Activated T-helper 1 cell treated with anti-CD3 and anti-CD28 coated beads, Interleukin-2, amount 50 U/mL, for 16 hours (primary cell): ENCODE measurements at places on chromosomes 7 and 10.

DNA sequence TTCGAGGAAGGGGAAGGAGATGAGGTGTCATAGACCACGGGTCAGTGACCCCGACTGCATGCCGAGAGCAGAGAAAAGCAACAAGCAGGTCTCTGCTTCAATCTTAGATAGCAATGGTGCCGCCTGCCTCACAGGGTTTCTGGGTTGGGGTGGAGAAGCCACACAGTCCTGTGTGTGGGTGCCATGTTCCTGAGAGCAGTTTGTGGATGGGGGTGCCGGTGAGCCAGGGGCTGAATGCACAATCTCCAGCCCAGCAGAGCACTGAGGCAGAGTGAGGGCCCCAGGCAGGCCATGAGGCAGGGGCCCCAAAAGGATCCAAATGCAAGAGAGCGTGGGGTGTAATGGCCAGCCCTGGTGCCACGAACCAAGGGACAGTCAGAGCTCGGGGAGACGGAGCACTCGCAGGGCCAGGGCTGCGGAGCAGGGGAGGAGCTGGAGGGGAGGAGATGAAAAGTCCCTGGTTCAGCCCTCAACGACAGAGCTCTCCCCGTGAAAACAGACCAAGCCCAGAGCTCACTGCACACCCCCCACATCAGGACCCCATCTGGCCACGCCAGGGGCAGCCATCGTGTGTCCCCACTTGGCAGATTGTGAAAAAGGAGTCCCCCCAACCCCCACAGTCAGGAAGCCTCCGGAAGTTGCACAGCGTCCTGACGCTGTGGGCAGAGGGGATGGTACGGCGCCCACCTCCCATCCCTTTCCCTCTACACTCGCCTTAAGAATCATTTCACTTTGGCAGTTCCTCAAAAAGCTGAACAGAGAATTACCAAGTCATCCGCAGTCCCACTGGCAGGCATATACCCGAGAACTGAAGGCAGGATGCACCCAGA is 19.9 kb downstream of the WDR86 start:
- DNase-seq = no peak

GRCh38 chr10:21978191-21978862 is 25.2 kb downstream of the DNAJC1 start:
- DNase-seq = no peak

GRCh38 chr10:126334272-126334671 is 54.0 kb downstream of the ADAM12 start:
- no peak for DNase-seq

DNA sequence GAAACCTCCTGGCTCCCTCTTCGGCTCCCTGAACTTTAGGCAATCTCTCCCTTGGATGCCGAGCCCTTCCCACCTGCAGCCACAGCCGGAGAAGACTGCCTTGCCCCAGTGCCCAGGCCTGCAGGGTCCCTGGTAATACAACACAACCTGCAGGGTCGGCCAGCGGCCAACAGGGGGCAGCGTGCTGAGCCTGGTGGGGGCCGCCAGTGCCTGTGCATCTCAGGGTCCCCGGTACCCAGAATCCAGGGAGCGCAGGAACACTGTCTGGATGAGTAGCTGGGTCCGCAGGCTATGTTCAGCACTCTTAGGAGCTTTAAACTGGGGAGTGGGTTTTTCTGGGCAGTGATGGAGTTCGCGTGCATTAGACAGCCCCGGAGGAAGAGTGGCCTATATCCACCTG is 17.5 kb upstream of the C10orf71 start:
- DNase-seq = no peak

GRCh38 chr10:31353574-31353973 is 34.6 kb downstream of the ZEB1 start:
- peak; percentile 9 for DNase-seq

- no peak for DNase-seq
Measured at GRCh38 chr10:103111031-103111917, 81.8 kb downstream of the NT5C2 start.

- no peak for DNase-seq
Measured at GRCh38 chr7:780081-780480, 52.2 kb upstream of the SUN1 start.

- DNase-seq = no peak
Measured at GRCh38 chr7:2736411-2736914, 48.5 kb downstream of the AMZ1 start.

DNA sequence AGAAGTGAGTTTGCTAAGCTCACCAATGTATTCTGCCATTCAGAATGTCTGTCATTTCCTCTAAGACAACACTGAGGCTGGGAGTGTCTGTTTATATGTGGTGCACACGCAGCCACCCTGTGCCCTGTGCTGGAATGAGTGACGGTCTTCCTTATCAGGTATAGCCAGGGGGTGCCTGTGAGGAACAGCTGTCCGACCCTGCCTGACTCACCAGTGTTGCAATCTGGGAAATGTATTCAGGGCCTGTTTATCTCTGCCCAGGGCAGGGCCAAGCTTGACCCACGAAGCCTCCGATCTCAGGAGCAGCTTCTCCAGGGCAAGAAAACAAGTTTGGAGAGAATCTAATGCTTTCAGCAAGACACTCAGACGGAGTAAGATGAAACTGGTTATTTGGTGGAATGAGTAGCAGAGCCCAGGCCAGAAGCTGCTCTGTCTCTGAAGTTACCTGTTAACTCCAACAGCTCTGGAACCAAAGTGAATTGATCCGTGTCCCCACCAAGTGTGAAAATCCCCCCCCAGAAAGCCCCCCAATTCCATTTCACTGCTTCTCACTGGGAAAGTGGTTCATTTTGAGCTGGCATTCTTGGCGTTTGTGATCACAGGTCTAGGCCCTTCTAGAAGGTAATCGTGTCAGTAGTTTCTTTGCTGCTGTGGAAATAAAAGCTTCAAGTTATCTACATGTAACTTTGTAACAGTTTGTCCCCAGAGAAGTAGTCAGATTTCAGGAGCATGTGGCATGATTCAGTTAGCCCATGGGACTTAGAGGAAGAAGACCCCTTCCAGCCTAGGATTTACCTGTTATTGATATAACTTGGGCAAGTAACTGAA is 6.1 kb upstream of the UBE2H start:
- no peak for DNase-seq

GRCh38 chr7:101739775-101740398 is 77.5 kb upstream of the CUX1 start:
- DNase-seq = no peak

GRCh38 chr7:133398506-133398905 is 145.6 kb downstream of the EXOC4 start:
- no peak for DNase-seq

DNA sequence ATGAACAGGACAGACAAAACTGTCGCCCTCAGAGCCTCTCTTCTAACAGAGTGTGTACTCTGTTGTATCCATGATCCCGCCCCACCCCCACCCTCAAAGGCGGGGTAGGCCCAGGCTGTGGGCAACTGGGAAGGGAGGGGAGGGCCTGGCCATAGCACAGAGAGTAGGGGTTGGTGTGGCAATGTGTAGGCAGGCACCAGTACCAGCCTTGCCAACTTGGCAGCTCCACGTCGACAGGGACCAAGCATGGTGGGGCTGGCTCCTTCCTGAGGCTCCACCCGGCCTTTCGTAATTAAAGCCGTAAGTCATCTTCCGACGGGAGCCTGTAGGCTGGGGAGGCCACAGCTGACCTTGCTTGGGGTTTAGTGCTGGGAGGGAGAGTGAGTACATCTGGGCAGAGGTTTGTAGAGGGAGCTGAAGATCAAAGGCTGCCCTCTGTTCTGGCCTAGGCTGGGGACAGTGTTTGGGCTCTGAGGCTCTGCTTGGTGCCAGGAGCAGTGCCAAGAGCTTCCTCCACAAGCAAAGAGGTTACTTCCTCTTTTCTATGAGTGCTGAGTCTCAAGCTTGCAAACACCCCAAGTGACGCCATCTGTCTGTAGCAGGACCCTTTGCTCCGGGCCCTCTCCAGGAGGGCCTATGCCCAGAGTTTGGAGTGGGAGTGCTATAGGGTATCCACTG is 121.6 kb downstream of the C10orf105 start:
- no peak for DNase-seq

- DNase-seq = no peak
Measured at GRCh38 chr10:61882621-61883370, 18.7 kb upstream of the ARID5B start.

- DNase-seq = no peak
Measured at GRCh38 chr7:116200963-116201362, 9.4 kb upstream of the TES start.

DNA sequence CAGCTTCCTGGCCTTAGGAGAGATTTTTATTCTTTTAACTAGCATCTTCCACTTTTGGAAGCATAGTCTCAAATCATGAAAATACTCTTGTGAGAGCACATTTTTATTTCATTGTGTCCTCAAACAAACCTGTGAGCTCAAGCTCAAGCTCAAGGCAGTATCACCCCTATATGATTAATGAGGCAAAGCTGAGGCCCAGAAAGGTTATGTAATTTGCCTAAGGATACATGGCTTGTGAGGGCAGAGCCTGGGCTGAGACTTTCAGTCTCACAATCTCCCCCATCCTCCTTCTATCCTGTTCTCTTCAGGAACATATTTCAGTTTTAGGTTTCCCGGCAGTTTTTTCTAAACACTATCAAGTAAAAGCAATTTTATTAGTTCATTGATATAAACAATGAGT is 359.5 kb downstream of the PTEN start:
- no peak for DNase-seq

- DNase-seq = no peak
Measured at GRCh38 chr7:99752356-99752755, 17.4 kb upstream of the CYP3A7 start.

DNA sequence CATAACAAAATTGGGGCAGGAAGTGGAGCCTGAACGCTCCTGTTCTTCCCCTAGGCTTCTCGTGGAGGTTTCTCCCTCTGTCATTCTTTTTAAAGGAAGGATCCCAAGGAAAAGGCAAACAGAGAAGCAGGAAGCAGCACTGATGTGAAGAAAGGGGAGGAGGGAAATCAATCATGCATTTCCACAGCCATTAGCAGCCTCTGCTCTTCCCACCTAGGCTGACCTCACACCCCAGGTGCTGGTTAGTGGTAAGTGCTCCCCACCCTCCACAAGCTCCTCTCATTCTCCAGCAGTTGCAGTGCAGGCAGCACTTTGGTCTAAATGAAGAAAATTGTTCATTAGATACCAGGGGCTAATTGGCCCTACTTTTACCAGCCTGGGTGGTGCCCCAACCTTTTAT is 2.6 kb downstream of the CRHR2 start:
- DNase-seq = no peak

DNA sequence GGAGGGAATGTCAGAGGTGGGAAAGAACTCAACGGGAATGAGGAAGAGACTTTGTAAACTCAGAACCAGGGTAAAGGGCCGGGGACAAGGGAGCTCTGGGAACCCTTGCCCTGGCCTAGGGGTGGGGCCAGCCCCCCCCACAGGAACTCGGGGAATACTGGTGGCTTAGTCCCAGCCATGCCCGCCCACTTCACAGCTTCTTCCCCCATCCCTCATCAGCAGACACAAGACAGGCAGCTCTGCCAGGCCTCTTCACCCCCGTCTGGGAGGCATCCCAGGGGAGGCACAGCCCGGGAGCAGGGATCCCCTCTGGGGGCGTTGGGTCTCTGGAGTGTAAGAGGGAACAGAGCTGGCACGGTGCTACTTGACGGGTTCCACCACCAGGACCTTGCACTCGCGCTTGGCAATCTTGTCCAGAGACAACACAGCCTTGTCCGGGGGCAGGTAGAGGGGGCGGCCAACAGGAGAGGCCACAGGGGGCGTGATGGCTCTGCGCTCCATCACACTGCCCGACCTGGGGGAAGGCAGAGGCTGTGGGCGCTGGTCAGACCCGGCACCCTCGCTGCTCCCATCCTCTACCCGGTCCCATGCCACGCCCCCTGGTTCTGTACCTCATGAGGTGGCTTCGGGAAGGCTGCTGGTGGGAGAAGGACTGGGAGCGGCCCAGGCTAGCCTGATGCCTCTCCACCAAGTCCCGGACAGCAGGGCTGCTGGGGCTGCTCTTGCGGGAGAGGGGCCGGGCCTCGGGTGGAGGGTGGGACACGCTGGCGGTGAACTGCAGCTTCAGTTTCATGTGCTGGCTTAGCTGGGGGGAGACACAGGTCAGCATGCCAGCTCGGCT is 3.7 kb downstream of the TRAPPC14 start:
- no peak for DNase-seq

DNA sequence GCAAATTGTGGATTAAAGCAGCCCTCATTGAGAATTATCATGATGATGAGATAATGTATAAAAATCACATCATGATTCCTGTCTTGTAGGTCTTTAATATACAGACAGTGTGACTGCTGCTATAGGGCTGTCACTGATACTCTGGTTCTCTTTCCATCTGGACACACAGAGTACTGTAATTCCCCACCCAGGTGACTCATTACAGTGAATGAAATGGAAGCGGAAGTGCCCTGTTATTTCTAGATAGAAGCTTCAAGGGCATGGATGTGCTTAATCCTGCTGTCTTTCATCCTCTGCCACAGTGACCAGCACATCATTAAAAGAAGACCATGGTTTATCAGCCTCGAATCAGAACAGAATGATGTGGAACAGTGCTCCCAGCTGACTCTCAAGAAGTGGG is 1234.0 kb downstream of the SORCS3 start:
- no peak for DNase-seq

DNA sequence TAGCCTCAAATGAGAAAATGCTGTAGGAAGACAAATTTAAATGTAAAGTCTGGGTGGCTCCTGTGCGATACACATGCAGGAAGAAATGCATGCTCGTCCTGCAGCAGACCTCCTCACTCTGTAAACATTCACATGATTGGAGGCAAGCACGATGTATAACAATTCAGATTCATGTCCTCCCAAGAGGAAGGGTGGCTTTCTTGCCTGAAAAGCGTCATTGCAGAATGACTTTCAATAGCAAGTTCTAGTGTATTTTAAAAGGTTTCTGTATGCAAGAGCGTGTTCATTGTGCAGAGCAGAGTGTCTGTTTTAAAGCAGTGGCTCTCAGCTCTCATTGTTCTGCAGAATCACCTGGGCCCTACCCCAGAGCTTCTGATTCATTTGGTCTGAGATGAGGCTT is 170.3 kb upstream of the CELF2 start:
- no peak for DNase-seq

- DNase-seq = no peak
Measured at GRCh38 chr7:1030444-1031070, 13.8 kb upstream of the GPR146 start.
